IMR-90 (cell line): ENCODE measurements at places on chromosomes 11 and 22.

- DNase-seq, result no peak
Measured at GRCh38 chr11:64718084-64718779, 4.8 kb downstream of the NRXN2 start.

DNA sequence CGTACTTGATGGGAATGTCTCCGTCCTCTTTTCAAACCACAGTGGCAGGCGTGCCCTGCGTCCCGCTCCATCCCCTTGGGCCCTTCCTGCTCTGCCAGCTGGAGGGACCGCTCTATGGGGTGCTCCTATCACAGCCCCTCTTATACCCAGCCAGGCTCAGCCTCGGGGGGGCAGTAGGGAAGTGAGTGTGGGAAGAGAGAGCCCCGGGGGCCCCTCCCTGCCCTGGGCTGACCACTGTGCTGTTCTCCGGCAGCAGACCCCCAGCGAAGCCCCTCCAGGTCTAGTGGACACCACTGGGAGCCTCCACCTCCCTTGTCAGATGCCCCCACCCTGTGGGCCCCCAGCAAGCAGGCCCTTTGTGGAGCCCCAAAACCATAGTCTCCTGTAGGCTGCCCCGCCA, 572.5 kb downstream of the BRD1 start:
- DNase-seq, result no peak

DNA sequence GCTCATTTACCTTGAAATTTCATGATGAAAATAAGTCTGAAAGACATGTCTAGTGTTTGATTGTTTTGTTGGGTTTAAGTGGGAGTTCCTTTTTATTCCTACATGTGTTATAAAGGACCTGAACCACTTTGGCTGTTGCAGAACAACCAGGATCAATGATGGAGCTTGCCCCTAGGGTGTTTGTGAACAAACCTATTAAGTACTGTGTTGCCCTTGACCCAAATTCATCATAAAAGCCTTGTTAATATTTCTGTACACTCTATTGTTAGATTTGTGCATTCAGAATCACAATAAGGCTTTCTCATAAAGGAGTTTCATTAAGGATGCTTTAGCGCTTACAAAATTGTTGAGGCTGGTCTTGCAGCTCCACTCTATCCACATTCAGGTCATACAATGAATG, 452.6 kb downstream of the NELL1 start:
- DNase-seq, result no peak

- peak; percentile 34 for DNase-seq
Measured at GRCh38 chr11:2428322-2428795, 16.0 kb downstream of the TRPM5 start.

DNA sequence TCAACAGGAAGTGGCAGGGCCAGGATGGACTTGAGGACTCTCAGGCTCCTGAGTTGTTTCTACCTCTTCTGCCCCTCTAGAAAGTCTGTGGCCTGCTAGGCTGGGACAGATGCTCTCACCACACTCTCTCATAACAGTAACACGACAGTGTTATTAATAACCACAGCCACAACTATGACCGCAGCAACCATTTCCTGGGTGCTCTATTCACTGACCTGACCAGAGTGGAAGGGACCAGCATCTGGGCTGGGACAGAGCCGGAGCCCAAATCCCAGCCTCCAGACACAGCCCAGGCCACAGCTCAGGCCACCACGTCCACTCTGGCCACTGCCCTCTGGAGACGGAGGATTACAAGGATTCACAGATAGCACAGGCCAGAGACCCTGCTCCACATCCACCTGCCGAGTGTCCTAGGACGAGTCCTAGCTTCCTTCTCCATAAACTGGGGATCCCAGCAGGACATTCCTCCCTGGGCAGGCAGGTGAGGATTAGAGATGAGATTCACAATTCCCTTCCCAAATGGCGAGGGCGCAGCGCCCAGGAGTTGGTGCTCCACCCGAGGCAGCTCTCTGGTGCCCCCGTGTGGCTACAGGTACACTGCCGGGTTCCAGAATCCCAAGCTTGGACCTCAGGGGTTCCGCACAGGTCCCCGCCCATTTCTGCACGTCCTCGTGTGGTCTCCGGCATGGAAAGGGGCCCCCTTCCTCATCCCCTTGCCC, 7.1 kb downstream of the PNPLA5 start:
- peak; percentile 31 for DNase-seq

DNA sequence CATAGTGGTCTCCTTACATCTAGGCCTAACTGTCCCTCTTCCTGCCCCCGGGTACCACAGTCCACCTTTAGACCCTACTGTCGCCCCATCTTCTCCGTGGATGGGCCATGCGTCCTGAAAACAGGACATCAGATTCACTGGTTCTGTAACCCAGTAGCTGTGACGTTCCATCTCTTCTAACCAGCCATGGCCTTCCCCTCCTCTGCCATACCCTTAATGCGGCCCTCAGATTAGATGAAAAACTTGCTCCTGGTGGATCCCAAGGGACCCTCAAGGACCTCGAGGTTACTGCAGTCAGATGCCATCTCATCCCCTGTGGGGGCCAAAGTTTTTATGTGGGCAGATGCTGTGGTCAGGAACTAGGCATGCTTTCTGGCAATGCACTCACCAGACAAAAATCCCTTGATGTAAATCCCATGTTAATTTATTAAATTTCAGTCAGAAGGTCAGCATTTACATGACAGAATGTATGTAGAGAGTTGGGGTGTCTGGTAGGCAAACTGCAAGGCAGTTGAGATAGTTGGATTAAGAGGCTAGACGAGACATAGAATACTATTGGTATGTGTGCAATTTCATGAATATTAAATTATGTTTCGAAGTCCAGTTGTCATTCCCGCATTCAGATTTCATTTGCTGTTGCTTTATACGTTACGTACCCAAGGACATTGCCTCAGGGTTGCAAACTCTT, 64.3 kb downstream of the WNT11 start:
- DNase-seq, result peak; percentile 5

GRCh38 chr11:133269267-133269666, 263.0 kb downstream of the OPCML start:
- DNase-seq, result no peak

- DNase-seq, result no peak
Measured at GRCh38 chr22:47601666-47602065, 839.2 kb downstream of the TBC1D22A start.

- DNase-seq, result no peak
Measured at GRCh38 chr11:2516276-2517015, 71.6 kb downstream of the KCNQ1 start.

DNA sequence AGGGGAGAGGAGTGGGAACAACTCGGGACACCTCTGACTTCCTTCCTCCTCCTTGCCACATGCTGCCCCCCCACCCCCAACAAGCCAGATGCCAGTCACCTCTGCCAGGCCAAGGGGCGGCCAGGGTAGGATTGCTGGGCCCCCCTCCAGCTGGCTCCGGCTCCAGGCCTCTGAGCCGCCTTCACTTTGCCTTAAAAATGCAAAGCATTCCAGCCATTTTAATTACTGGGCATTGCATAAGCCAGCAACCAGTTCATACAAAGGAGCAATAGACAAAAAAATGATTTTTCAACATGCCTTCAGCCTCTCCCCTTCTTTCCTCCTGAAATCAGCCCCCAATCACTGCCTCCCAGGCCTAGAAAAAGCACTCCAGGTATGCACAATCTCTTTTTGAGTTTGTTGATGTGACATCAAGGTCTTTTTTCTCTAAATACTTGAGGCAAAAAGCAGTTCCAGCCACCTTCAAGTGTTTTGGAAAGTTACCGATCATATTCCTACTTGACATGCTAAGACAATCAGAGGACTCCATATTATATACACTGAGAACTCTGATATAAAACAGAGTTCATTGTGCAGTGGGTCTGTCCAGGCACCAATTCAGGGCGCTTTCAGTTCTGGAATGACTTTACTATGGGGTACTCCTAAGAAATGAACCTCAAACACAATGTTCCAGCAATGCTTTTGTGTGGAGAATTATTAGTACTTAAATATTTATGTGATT, 12.4 kb upstream of the TIMP3 start:
- DNase-seq, result peak; percentile 72

- no peak for DNase-seq
Measured at GRCh38 chr22:43840851-43841250, 21.5 kb downstream of the SULT4A1 start.

GRCh38 chr22:50268655-50269113, 1.5 kb downstream of the MAPK11 start:
- DNase-seq, result no peak

DNA sequence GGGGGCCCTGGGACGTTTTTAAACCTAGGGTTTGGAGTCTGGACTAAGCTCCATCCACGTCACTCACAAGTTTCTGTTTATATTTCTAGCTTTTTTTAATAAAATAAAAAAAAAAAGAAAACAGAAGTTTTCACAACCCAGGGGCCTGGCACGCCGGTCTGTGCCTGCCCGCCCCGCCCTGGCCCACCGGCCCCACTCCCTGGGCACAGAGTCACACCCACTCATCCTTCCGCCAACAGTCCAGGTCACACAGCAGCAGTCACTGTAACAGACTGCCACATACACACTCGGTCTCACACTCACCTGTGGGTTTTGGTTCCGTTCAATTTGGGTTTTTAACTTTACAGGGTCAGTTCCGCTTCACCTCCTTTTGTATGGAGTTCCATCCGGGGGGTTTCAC, 5.3 kb upstream of the ACR start:
- DNase-seq, result no peak

DNA sequence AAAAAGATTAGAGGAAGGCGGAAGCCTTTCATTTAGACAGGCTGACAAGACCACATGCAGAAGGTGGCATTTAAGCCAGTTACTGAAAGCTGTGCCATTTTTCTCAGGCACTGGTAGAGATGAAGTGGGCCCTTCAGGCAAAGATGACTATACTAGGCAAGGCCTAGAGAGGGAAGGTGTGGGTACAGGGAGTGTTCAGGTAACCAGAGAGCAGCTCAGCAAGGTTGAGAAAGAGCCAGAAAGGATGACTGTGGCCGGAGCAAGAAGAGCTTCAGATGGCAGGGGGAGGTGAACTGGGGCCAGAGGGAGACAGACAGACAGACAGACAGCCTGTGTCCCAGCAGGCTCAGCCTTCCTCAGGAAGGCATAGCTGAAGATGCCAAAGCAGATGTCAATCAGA, 88.1 kb upstream of the NARS2 start:
- DNase-seq, result no peak

GRCh38 chr22:19523240-19524169, 705 bp downstream of the CLDN5 start:
- DNase-seq, result peak; percentile 9

DNA sequence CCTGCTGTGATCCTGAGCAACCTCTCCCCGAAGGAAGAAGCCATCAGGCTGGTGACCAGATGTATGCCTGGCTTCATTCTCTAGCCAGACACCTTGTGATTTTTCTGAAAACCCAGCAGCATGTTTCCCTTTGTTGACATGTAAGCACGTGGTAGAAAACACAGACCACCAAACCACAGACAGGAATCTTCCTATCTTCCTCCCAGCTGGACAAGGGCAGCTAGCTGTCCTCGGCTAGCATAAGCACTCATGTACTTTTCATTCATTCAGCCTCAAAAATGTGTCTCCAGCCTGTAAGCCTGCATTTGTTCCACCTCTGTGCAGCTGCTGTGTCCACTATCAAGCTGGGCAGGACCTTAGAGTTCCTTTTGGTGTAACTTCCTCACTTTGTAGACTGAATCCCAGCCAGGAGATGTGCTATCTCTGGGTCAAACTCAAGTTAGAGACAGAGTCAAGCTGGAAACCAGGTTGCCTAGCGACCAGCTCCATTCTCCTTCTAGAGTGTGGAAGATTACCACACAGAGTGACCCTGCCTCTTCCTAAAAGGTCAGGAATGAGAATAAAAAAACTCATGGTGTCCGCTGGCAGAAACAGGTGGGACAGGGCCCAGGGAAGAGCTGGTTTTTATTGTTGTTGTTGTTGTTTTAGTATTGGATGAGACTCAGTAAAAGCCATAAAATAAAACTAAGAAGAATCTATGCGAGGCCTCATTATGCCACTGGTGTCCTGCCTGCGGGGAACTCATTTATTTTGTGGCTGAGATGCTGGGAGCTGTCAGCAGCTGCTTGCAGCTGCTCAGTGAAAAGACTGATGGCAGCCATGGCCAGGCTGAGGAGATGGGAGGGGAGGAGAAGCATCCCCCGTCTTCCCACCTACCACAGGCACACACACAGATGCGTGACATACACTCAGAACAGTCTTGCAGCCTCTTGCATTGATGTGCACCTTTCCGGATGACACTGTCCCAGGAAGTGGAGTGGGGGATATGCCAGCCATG, 7.4 kb upstream of the CLMP start:
- DNase-seq, result peak; percentile 64

GRCh38 chr11:116993599-116993998, 104.6 kb downstream of the SIK3 start:
- DNase-seq, result no peak

- DNase-seq, result peak; percentile 41
Measured at GRCh38 chr22:27835446-27835845, 33.9 kb upstream of the MN1 start.

GRCh38 chr11:128854841-128855240, 12.3 kb downstream of the KCNJ1 start:
- no peak for DNase-seq

DNA sequence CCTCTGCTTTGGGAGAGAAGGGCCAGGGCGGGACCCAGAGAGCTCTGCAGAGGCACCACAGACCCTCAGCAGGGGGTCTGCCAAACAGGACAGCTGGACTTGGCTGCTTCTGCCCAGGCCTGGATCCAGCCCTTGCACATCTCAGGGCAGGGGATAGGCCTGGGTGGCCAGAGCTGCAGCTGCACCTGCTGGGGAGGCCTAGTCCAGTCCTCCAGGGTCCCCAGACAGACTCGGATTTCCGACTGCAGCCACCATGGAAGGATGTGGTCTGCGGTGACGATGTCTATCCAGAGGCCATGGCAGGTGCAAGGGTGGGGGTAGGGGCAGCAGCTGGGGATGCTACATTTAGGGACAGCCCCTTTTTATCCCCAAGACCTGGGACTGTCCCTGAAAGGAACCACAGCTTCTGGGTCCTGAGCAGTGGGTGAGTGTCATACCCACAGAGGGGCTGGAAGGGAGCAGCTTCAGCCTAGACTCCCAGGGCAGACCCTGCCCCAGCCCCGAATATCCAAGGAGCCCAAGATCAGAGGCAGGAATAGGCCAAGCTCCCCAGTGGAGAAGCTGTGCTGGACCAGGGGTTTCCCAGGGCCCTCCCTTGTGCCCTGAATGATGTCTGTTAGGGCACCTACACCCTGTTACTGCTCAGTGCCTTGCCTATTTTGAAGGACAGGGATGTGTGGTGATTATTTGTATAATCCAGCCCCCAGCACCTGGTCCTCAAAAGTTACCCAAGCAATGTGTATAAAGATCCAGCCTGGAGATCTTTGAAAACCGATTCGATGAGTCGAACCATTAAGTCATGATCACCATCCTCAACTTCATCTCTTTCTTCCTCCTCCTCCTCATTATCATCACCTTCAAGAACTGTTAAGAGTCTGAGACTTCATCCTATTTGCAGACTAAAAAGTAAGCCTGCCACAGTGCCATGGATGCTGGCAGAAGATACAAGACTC, 2.5 kb upstream of the IGLL5 start:
- DNase-seq, result no peak

GRCh38 chr11:6931146-6931713, 5.0 kb downstream of the ZNF215 start:
- DNase-seq, result peak; percentile 2

- peak; percentile 41 for DNase-seq
Measured at GRCh38 chr11:101555366-101555765, 28.4 kb downstream of the TRPC6 start.

GRCh38 chr22:47835726-47836125, 1073.3 kb downstream of the TBC1D22A start:
- peak; percentile 6 for DNase-seq

- peak; percentile 92 for DNase-seq
Measured at GRCh38 chr11:36385121-36385970, 89.3 kb downstream of the PRR5L start.

GRCh38 chr11:57646194-57646798, 3.4 kb downstream of the YPEL4 start:
- no peak for DNase-seq
